ENCODE measurements at places on chromosomes 4 and X.

DNA sequence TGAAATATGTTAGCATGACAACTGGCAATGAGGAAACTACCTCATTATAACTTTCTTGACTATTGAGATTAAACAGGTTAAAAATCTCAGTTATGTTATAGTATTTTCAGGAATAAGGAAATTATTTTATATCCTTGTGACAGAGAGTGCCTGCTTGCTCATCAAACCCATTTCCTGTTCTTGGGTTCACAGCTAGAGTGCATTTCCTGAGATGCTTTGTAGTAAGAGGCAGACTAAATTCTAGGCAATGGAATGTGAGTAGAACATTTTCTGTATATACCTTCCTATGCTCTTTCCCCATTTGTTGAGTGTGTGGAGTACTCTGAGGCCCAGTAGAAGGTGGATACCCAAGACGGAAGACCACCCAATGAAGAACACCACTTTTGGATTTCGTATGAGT lies 96.9 kb upstream of the CASK start:
- no peak for DNase-seq

DNA sequence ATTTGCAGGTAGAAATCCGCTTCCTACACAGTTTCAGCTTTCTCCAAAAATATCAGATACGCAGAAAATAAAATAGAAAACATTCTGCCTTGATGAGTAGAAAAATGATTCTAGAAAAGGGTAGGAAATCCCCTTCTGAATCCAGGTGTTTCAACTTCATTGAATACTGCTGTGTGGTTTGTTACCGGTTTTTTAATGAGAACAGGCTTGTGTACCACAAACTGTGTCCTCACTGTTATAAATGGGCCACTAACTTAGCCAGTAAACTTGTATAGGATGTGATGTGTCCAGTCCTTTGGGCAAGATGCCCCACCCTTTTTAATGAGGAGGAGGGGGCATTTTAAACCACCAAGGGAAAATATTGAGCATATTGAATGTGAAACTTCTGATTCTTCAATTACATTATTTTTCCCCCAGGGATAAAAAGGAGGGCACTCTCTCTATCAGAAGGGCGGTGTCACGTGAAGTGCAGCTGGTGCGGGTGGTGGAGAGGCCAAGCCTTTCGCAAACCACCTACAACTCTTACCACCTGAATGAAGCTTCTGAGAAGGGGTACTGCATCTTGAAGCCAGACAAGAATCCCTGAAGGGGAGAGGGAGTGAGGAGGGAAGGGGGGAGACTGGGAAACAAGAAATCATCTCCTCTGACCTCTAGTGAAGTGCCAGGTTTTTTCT lies 4.5 kb downstream of the CXXC4 start:
- DNase-seq, result peak; percentile 34

- DNase-seq, result no peak
Measured at GRCh38 chrX:125405339-125405738, 85.7 kb downstream of the TEX13C start.

DNA sequence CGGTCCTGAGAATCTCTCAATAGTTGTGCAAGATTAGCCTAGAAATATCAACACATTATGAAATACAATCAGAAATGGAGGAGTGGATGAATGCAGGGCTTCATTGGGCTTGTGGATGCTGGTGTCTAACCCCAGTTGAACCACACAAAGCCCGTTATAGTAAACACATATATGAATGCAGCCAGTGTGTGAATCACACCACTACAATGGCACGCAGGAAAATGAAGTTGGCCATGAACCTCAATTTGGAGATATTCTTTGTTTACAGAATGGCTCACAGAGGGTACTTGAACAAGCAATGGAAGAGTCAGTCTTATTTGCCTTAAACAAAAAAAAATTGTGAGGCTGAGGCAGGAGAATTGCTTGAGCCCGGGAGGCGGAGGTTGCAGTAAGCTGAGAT lies 57.8 kb downstream of the SOD3 start:
- no peak for DNase-seq

GRCh38 chrX:20320461-20321159 lies 53.9 kb upstream of the RPS6KA3 start:
- DNase-seq, result no peak

GRCh38 chr4:186158021-186158813 lies 33.1 kb upstream of the CYP4V2 start:
- DNase-seq, result no peak

GRCh38 chr4:7900334-7900909 lies 39.2 kb downstream of the AFAP1 start:
- DNase-seq, result no peak

GRCh38 chr4:122003335-122003734 lies 51.5 kb upstream of the TRPC3 start:
- DNase-seq, result no peak

- DNase-seq, result no peak
Measured at GRCh38 chr4:19659101-19659500, 592.6 kb upstream of the SLIT2 start.

DNA sequence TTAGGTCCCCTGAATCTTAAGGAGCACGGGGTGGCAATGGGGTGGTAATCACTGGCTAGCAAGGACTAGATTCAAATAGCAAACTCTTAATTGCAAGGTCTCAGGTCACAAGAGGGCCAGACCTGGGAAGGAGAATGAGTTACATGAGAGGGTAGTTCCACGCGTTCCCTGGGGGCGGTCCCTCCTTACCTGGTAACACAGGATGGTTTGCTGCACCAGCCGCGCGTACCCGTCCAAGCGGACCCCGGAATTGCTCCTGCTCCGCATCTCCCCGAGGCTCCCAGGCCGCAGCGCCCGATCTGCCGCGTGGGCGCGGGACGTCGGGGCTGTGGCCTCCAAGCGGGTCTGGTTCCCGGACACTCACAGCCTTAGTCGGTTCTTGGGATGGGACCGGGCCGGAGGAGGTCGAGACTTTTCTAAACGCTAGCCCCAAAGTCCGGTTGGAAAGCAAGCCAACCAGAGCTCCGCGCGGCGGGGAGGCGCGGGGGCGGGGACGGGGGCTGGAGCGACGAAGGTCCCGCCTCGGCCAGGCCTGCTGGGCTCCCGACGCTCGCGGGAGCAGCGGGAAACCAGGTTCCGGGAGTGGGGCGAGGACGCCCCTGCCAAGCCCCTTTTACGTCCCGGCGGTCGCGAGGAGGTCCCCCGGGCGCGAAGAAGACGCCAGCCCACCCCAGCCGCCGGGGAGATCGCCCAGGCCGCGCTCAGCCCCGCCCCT lies at the start of gene PHKA2:
TSS of gene PHKA2 (minus strand) at position 449 of the 715 bp plus-strand sequence. CDS start at position 267, 182 bp downstream.
- peak; percentile 38 for DNase-seq

DNA sequence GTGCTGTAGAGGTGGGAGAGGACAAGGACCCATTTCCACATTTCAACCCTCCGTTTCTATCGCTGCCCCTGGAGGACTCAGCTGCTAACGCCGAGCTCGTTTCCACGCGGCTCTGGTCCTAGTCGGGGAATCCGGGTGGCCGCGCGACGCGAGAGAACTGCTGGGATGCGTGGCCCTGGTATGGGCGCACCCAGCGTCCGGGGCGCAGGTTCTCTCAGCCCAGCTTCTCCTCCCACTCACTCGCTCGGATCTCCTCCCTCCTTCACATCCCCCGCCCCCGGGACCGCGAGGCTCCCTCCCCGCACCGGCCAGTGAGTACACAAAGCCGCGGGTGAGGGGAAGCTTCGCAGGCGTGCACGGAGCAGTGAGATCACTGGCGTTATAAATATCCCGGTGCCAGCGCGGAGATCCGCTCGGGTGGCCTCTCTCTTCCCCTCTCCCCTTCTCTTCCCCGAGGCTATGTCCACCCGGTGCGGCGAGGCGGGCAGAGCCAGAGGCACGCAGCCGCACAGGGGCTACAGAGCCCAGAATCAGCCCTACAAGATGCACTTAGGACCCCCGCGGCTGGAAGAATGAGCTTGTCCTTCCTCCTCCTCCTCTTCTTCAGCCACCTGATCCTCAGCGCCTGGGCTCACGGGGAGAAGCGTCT lies at the start of gene FGF5:
TSS of gene FGF5 (plus strand) at position 412 of the 649 bp plus-strand sequence. CDS start at position 573, 161 bp downstream.
- no peak for DNase-seq

- DNase-seq, result peak; percentile 16
Measured at GRCh38 chrX:69285881-69286564, 120.8 kb upstream of the PJA1 start.

- DNase-seq, result no peak
Measured at GRCh38 chr4:172998527-172999469, 169.8 kb upstream of the GALNT7 start.

- no peak for DNase-seq
Measured at GRCh38 chr4:81682492-81682891, 210.8 kb upstream of the RASGEF1B start.

DNA sequence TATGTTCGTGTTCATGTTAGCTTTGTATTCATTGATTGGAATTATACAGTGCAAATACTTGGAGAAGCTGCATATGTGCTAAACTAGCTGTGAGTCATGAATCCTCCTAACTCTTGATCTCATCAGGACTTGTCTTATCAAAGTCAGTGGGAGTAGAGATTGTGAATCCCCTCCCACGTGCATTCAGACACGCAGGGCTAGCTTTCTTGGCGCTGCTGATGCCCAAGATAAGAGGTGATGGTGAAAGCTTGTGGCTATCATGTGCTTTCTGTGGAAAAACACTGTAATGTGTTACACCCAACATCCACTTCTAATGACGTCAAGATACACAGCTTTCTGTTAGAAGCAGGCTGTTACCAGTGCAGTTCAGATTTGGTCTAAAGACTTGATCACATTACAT lies 348.7 kb upstream of the HAND2 start:
- DNase-seq, result no peak

- no peak for DNase-seq
Measured at GRCh38 chr4:1632109-1633104, 51.7 kb downstream of the FAM53A start.

DNA sequence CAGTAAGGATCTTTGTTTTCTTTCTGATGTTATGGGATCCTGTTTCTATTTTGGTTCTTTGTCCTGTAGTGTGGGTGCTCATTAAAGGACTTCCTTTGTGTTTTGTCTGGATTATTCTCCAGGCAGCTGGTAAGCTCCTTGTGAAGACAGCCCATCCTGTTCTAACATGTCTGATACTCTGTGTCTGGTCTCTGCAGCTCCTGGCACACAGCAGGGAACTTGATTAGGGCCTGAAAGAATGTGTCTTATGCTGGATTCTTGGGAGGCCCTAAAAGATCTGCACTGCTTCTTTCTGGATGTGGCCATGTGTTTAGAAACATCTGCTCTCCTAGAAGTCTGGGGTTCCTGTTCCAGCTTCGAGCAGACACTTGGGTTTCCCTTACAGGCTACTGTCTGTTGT lies 38.1 kb upstream of the ATXN3L start:
- DNase-seq, result no peak

GRCh38 chr4:44487341-44487740 lies 38.7 kb upstream of the KCTD8 start:
- no peak for DNase-seq

DNA sequence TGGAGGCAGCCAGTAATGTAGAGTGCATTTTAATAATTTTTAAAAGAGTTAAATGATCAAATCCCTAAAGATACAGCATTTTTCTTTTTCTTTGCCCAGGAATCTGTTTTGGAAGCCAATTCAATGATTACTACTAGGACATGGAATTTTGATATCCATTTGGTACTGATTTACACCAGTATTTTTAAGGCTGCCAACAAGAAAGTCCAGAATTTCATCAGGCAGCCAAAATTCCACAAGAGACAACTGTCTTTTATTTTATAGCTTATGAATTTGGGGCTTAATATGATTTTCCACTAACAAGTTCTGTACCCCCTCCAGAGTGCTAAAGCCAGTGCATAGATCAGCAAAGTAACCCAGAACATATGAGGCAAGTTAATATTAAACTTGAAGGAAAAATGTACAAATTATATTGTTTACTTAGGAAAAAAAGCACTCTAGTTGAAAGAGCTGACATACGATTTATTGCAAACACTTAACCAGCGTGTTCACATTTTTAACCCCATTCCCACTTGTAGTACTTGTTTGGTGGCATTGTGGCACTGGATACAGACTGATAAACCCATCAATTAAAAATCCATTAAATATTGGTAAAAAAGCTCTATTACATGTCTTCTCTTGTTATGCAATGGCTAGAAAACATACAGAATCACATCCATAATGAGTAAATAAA lies 259.7 kb downstream of the DCHS2 start:
- no peak for DNase-seq

DNA sequence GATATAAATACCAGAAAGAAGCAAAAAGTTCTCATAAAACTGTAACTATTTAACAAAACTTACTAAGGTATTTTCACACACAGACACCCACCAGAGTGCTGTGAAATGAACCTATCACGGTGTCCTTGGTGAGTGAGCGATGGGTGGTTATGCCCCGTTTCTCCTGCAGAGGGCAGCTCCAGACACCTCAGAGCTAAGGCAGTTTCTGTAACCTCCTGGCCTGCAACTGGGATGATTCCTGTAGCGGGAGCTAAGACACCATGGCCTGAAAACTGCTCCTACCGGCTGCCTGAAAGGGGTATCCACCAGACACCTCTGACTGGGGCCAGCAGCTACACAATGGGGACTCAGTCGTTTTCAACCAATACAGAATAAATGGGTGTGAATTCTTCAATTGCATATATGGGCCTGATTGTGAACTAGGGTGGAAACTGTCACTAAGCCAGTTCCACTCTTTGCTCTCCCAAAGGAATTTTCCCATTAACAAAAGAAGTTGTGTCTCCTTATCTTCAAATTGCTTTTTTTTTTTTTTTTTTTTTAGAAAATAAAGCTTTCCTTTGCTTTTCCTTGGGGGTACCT lies 2375.8 kb upstream of the TENM3 start:
- peak; percentile 53 for DNase-seq

- DNase-seq, result no peak
Measured at GRCh38 chrX:148416142-148416541, 84.3 kb upstream of the AFF2 start.

DNA sequence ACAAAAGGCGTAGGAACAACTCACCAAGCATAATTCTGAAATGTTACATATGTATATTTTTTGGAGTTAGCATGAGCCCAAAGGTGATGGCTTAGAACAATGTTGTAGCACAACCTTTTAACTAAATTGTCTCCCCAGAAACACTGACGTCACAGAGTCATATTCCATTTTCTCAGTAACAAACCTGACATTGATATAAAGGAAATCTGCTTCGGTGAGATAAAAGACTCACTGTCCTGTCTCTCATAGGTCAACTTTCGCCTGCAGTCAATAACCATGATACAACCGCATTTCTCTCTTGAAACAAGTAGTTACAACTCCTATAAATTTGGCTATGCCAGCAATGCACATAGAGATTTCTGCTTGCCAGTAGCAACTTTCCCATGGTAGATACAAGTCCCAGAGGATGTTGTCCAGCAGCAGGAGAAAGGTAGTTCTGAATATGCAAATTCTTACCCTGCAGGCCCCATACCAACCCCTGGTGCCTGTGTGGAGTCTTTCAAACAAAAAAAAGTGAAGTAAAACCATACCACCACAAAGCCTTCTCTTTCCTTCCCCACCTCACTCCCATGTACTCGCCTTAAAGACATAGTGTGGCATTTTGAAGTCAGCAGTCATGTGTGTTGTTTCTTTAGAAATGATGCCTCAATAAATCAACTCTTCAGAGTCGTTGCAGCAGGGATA lies 47.9 kb downstream of the MTM1 start:
- no peak for DNase-seq

GRCh38 chrX:139826065-139827044 lies 106.5 kb downstream of the ATP11C start:
- peak; percentile 8 for DNase-seq
